Stimulated activated CD4-positive, alpha-beta T cell treated with anti-CD3 and anti-CD28 coated beads, Interleukin-4, amount 100 ng/mL, for 24 hours (primary cell): ENCODE measurements at places on chromosomes 2 and 18.

DNA sequence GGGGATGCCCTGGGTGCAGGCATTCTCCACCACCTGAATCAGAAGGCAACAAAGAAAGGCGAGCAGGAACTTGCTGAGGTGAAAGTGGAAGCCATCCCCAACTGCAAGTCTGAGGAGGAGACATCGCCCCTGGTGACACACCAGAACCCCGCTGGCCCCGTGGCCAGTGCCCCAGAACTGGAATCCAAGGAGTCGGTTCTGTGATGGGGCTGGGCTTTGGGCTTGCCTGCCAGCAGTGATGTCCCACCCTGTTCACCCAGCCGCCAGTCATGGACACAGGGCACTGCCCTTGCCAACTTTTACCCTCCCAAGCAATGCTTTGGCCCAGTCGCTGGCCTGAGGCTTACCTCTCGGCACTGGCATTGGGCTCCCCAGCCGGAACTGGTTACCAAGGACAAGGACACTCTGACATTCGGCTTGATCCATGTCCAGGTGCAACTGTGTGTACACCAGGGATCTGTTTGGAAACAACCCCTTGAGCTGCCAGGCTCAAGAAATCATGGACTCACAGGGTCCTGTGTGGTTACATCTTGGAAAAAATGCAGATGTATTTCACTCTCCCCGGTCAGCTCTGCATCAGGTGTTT, 31.8 kb downstream of the SLC1A4 start:
- no peak for DNase-seq

GRCh38 chr2:10171006-10171800, 48.7 kb downstream of the RRM2 start:
- DNase-seq = no peak

- no peak for DNase-seq
These were observed 21.4 kb upstream of the SPTBN1 start for GRCh38 chr2:54434711-54435110.

DNA sequence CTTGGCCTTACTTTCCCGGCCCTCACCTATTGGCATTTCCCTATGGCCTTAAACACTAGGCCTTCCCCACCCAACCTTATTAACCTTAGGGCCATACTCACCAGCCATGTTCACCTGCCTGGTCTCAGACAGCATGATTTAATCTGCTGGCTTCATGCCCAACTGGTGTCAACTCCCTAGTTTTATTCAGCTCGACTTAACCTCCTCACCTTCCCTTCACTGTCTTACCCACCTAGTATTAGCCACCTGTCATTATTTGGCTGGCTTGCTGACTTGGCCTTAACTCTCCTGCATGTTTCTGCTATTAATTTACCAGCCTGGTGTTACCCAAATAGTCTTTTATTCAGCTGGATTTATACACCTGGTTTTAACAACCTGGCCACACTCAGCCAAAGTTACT, 136.0 kb upstream of the ZSWIM2 start:
- DNase-seq = no peak

- DNase-seq = no peak
These were observed 52.9 kb downstream of the EN1 start for GRCh38 chr2:118794546-118794945.

DNA sequence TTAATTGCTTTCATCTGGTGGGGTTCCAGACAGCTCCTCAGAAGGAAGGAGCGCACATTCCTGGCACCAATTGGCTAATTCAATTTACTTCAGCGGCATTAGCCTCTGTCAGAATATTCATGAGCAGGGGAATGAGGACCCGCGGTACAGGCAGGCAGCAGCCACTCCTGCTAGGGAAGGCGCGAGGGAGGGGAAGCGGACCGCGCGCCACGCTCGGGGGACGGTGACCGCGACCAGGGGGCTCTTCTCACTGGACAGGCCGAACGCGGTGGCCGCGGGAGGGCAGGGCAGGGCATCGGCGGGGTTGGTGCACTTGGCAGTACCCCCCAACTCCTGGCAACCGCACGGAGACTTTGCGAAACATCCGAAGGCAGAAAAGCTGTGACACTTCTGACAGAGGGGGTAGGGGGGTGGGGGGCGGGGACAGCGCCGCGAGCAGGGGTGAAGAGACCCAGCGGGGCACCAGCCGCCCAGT, at the start of gene CDH20:
Gene CDH20, plus strand, starts transcription at position 160 of the 475 bp plus-strand sequence.
- DNase-seq = no peak

DNA sequence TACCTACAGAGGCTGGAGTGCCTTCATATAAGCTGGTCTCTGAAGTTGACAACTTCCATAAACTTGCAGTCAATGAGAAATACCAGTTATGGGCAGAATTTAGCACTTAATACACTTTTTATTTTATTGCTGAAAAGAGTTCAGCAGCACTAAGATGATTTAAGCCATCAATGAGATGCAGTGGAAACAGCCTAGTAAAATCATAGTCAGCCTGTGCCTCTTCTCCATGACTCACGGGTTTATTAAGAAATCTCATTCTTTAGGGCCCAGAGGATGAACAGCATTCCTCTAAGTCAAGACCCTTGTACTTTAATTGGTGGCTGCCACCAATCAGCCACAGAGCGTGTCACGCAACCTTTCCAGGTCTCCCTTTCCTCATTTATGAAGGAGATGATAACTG, 1357.9 kb upstream of the CELF4 start:
- no peak for DNase-seq

DNA sequence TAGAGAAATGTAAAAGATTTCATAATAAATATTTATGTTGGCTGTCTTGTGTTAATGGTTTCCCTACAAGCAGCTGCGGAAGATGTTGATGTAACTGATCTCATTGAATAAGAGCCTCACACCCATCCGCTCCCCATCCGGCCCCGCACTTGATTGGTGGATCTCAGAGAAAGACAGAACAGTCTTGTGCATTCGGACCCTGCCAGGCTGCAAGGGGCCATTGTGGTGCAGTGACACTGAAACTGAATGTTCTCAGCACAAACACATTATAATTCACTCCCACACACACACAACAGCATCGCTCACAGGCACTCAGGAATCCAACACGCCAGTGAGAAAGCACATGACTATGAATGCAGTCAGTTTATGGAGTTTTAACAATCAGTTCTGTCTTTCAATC, 47.8 kb downstream of the PRELID3A start:
- no peak for DNase-seq

DNA sequence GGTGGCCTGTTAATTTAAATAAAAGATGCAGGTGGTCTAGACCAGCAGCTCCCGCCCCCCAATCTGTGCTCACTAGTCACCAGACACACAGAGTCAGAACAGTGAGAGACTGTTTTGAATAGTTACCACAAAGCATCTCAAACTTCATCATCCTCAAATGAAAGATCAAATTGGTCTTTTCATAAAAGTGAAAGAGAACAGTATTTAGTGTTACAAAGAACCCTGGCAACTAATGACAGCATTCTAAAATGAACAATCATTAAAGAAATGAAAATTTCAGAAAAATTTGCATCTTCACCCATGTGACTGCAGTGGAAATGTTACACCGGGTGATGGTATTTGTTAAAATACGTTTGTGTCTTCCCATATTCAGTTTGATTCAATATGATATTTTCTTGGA, 65.5 kb upstream of the PMAIP1 start:
- DNase-seq = no peak

- no peak for DNase-seq
These were observed 281.7 kb downstream of the CCDC85A start for GRCh38 chr2:56465491-56465890.

- no peak for DNase-seq
These were observed 51.7 kb downstream of the ARHGAP28 start for GRCh38 chr18:6781142-6781714.

DNA sequence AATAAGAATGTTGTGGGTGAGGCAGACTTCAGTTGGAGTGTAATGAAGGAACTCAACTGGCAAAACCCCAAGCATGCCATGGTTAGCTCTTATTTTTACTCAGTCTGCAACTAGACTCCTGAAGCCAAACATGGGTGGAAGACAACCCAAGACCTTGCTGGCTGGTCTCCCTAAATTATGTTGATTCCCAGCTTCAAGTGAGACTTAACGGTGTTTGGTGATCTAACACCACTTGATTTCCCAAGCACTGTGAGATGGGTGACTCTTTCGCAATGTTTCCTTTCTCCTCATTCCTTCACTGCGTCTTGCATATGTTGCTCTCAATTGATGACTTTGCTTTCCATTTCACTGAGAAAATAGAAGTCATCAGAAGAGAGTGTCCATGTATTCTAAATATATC, 693.1 kb downstream of the DCC start:
- no peak for DNase-seq

DNA sequence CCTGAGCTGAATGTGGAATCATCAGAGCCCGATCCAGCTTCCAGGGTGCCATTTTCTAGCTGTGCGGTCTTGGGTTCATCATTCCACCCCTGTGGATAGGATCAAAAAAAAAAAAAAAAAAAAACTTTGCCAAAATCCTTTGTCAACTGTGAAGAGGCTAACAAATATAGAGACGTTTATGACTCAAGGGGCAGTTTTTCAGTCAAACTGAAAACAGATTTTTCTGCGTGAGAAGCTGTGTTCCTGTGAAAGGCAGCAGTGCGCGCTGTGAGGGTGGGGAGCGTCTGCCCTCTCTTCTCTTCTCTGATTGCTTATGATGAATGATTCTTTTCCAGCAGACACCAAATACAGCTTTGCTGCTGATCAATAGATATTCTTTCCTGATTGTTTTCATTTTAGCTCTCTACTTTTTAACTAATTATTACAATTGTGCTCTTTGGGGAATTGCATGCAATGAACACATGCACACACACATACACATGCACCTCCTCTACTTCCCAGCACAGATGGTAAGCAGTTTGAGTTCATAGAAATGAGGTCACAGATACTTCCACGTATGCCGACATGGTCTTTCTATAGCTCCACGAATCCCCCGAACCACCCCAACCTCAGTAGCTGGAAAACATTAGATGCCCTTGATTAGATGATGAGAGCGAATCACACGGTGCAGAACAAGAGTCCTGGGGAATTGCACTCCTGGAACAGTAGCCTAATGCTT, 175.4 kb downstream of the NRP2 start:
- no peak for DNase-seq

DNA sequence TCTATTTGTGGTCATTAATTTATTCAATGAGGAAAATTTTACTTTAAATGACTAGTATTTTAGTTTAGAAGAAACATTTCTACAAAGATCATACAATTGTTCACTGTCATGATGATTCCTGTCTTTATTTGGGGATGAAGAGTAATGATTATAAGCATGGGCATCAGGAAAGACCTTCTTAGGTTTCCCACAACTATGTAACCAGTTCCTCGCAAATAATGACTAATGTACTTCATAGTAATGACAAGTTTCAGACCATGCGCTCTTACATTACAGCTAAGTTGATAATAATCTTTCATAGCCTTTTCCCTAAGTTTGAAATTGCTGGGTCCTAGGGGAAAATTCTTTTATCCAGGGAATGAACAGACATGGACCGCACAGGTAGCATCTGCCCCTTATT, 90.5 kb downstream of the MYO5B start:
- DNase-seq = no peak

GRCh38 chr18:8656232-8656631, 47.0 kb downstream of the RAB12 start:
- no peak for DNase-seq

GRCh38 chr2:102470168-102470567, 2.9 kb upstream of the SLC9A4 start:
- no peak for DNase-seq

GRCh38 chr18:79877163-79878091, 74.0 kb downstream of the SLC66A2 start:
- no peak for DNase-seq

GRCh38 chr2:196538189-196538588, 101.3 kb upstream of the CCDC150 start:
- DNase-seq = no peak

GRCh38 chr2:211449819-211450218, 893.4 kb downstream of the CPS1 start:
- no peak for DNase-seq

- no peak for DNase-seq
These were observed 58.7 kb downstream of the STEAP3 start for GRCh38 chr2:119282146-119282995.

- no peak for DNase-seq
These were observed 142.5 kb downstream of the NCK2 start for GRCh38 chr2:105887256-105887655.

GRCh38 chr2:230227216-230227615, 1.7 kb downstream of the SP140 start:
- DNase-seq = no peak

GRCh38 chr2:41912337-41912736, 135.5 kb upstream of the PKDCC start:
- no peak for DNase-seq

- DNase-seq = no peak
These were observed 585.0 kb upstream of the NXPH2 start for GRCh38 chr2:139365189-139365588.

DNA sequence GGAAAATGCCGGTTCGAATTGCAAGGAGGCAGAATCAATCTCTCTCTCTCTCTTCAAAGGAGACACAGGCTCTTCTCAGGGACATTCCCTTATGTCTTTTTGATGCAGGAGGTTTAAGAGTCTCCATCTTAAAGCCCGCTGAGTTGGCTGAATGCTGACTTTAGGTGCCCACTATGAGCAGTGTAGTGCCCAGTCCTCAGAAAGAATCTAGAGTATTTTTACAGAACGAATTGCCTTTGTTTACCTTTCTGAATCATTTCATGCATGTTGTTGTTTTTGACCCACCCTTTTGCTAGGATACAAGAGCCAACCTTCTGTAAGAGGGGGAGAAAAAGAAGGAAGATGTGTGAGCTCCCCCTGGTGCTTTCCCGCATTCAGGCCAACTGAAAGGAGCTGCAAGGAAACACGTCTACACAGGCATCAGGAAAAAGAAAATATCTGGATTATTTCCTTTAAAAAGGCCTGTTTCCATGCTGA, 193.5 kb upstream of the TCF4 start:
- DNase-seq = no peak

GRCh38 chr2:163291790-163292189, 444.0 kb downstream of the FIGN start:
- no peak for DNase-seq

- DNase-seq = no peak
These were observed 596.4 kb upstream of the VRK2 start for GRCh38 chr2:57450170-57450569.

DNA sequence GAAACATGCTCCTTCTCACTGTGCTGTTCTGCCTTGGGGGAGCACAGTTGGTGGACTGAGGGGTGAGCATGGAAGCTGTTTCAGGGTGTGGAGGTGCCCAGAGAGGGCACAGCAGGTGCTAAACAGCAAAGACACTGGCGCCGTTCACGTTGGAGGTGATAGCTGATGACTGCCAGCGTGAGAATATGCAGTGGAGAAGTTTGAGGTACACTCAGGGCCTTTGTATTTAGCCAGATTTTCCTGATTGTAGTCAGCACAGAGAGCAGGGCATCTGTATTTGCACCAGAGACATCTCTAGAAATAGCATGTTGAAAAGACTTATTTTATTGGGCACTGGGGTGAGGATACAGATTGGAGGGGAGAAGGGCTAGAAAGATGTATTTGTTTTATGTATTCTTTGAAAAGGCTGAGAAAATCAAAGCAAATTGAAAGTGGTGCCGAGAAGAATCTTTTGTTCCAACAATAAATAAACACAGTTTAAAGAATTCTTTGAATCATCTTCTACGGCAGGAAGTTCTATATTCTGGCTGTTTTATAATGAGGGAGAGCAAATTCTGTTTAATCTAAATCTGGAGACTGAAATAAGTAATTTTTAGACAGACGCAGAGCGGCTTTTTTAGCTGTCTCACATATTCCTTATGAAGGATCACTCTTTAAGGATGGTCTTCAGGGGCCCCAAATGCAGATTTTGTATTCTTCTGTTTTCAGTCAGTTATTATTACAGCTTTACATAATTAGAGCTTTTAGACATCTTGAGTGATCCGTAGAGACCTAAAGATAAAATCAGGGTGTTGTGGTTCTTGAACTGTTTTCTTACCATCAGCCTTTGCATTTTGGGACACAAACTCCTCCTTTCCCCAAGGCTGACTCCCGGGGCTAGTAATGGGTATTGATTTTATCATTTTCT, 7.1 kb downstream of the ZNF532 start:
- no peak for DNase-seq

GRCh38 chr2:152766928-152767327, 48.5 kb downstream of the ARL6IP6 start:
- no peak for DNase-seq
